AG04449 (cell line): ENCODE measurements at places on chromosomes 1 and 21.

DNA sequence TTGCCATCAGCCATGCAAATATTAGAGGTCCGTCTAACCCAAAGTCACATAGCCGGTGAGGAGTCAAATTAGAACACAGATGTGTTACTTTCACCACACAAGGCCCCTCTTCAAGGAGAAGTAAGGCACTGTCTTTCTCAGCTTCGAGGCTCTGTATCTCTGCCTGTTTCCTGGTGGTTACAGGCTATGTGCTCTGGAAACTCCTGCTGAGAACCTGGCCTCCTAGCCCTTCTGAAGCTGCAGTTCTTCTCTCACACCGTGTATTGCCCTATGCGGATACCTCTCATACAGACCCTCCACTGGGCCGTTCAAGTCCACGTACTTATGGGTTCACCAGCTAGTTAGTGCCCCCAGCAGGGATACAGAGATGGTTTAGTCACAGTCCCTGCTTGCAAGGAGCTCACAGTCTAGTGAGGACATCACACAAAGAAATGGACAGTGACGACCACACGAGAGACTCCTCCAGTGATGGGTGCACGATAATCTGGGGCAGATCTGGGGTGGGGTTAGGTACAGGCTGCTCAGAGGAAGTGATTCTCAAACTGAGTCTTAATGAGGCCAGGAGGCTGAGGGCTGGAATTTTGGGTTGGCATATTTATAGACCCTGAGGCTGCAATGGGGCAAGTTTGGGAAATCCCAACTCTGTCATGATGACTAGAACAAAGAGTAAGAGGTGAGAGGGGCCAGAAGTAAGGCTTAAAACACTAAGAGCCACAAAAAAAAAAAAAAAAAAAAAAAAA lies 22.8 kb upstream of the ELOA start:
- DNase-seq: no peak

DNA sequence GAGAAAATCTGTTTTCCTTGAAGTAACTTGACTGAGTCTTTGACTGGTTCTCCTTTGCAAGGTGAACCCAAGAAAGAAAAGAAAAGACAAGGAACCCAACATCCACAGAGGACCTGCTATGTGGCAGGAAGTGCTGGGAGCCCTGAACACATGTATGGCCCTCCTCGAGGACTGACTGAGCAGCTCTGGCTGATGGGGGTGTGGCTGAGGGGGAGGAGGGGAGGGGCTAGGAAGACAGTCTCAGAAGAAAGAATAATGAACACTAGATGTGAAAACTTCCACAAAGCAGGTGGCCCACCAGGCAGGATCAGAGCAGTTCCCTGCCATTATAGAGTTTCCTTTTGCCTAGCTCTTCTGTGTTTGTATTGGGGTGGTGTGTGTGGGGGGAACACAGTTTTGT lies 26.1 kb downstream of the NENF start:
- no peak for DNase-seq

DNA sequence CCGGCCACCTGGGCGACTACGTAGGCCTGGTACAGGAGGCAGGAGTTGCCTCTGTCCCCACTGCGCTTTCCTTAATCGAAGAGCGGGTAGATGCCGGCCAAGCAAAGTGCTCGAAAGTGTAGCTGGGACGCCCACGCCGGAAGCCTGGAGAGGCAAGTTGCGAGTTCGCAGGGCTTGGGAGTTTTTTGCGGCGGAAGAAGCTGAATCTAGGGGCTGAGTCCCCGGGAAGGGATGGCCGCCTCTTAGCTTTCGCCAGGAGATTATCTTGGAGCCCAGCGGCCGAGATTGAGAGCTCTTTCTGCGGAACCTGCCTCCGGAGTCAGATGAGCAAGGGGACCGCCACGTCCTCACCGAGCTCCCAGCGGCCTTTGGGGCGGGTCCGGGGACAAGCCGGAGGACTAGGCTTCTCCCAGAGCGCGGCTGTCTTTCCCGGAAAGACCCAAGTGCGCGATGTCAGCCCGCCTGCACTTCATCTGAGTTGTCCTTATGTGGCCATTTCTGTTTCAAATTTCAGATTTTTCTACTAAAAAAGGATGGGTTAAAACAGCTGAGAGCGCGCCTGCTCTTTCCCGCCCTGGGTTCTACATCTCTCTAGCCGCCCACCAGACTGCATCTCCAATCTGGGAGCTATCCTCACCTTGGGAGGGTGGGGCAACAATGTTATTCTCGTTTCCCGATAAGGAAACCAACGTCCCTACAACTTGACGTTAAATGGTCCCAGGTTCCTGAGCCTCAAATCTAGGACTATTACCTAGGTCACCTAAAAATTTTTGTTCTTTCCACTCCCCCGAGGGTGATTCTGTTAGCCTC lies 12.4 kb upstream of the TBX15 start:
- DNase-seq: no peak

GRCh38 chr1:207803678-207804077 lies 51.8 kb downstream of the CD46 start:
- no peak for DNase-seq

DNA sequence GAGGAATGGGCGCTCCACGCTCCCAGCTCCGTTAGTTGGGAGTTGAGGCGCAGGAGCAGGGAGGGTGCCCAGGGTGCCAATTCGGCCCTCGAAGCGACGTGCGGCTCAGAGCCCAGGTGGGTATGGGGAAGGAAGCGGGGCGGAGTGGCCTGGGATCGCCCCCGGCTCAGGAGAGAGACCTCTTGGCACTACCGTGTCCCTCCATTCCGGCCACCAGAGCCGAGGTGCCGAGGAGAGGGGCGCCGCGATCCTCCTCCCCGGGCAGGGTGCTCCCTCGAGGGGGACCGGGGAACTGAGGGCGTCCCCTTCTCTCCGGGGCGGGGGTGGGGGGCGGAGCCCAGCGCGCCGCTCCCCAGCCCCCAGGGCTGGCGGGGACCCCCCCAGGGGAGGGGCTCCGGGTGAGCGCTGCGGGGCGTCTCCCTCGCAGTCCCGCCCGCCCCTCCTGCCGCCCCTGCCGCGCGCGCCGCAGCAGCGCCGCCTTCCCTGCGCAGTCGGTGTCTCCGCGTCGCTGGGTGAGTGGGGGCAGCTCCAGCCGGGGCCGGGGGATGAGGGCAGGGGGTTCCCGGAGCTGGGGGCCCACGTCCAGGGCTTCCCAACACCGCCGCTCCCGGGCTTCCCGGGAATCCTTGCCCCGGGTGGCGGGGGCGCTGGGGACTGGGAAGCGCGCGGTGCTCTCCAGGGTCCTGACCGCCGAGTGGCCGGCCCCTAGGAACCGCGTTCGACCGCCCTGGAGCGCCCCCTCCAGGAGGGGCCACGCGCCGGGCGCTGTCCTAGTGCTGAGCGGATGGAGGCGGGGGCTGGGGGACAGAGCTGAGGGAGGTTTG lies at the start of gene HPCA:
TSS of gene HPCA (plus strand) at position 488 of the 824 bp plus-strand sequence. CDS start 2,408 bp downstream, outside the sequence.
- DNase-seq: no peak

DNA sequence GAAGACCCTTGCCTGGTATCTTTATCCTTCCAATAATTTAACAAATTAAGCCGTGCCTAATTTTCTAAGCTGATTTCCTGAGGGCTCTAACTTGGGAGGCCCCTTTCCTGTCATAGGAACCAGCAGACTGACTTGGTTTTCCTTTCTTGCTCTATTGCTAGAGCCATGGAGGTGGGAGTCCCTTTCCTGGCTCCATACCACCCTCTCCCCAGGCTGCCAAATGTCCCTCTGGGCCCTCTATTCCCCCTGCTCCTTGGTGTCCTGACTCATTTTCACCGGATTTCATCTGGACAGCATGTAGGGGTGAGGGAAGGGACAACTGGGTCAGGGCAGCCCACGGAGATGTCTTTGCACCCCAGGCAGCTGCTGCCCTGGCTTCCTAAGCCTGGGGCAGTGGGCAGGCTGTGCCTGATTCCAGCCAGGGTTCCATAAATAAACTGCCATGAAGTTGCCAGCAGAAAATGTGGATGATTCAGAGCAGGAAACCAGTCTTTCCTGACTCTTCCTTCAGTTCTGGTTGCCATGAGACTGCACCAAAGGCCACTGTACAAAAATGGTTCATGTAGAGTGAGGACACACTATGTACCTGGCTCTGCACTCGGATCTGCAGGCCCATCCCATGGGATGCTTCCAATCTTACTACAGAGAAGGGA lies 38.0 kb upstream of the SERBP1 start:
- DNase-seq: no peak
